NCI-H446 (cell line): ENCODE measurements at places on chromosomes 3 and 15.

DNA sequence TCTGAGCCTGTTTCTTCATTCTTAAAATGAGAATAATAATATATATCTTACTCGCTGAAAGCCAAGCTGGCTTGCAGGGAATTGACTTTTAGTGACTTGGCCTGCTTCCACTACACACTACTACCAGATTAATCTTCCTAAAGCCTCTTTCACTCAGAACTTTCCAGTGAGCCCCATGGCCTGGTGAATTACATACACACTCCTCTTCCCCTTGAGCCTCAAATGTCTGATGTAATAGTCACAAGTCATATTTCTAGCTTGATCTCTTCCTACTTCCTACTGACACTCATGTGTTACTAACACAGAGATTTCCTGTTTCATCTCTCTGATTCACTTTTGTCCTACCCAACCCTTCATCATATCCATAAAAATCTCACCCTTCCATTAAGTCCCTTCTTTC, 82.7 kb upstream of the SOX2 start:
- DNase-seq = no peak

DNA sequence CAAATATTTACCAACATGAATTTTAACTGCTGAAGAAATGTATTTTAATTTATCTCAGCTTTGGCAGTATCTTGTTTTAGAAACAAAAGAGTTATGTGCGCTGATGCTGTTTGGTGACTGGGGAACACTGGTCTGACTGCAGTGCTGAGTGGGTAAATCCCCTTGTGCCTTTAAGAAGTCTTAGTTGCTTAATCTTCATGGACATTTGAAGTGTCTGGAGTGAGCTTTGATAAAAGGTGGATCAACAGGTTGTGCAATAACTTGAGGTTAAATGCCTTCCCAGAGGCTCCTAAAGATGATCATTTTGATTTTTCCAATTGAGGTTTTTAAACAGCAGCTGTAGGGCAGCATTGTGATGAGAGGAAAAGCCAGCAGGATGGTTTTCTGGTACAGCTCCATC, 68.7 kb downstream of the TP63 start:
- no peak for DNase-seq

DNA sequence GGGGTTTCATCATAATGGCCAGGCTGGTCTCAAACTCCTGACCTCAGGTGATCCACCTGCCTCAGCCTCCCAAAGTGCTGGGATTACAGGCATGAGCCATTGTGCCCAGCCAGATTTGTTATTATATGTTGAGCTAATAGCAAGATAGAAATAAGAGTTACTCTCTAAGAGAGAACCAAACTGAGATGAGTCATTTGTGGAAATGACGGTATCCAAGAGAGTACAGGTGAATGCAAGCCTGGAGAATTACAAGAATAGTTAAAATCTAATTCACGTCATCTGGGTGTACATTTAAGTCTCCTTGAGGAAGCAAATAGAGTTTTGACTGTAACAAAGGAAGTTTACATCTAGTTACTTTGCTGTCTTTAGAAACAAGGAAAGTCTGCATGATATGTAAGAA, 12.0 kb upstream of the CDIN1 start:
- no peak for DNase-seq

- peak; percentile 69 for DNase-seq
Measured at GRCh38 chr3:57100046-57100695, 39.7 kb downstream of the SPATA12 start.

- no peak for DNase-seq
Measured at GRCh38 chr3:98807561-98807960, 44.4 kb downstream of the ST3GAL6 start.

GRCh38 chr3:132416161-132416560, 1.1 kb upstream of the DNAJC13 start:
- DNase-seq = no peak

DNA sequence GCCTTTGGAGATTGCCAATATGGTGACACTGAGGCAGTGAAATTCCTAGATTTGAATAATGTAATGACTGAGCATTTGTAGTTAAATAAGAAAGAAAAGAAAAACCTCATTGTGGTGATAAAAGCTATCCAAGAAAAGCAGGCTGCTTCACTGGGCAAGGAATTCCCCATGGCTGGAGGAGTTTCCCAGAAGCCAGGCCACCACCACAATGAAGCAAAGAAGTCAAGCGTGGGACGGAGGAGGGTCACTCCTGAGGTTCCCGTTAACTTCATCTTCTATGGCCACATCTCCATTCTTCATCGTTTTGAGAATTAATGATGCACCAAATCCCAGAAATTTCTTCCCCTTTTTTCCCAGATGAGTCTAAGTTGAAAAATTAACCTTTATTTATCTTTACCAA, 185.8 kb upstream of the BCL6 start:
- no peak for DNase-seq

- no peak for DNase-seq
Measured at GRCh38 chr3:105832644-105833043, 36.2 kb downstream of the CBLB start.

- peak; percentile 54 for DNase-seq
Measured at GRCh38 chr3:14203521-14204079, 25.0 kb downstream of the LSM3 start.

DNA sequence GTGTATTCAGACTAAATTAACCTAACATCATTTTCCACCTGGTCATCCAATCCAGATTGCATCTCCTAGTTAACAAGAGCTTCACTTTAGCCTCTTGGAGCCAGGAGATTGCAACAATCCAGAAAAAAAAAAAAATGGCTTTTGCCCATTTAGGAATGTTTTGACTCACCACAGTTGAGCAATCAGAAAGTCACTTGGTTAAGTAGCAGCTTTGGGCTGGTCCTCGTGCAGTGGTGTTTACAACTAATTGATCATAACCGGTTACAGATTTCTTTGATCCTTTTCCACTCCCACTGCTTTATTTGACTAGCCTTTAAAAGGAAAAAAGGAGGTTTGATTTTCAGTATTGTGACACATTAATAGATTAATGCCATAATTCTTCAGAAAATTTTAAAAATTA, 688.8 kb upstream of the CCDC54 start:
- DNase-seq = no peak

GRCh38 chr3:11392860-11393114, 120.6 kb downstream of the ATG7 start:
- DNase-seq = no peak

DNA sequence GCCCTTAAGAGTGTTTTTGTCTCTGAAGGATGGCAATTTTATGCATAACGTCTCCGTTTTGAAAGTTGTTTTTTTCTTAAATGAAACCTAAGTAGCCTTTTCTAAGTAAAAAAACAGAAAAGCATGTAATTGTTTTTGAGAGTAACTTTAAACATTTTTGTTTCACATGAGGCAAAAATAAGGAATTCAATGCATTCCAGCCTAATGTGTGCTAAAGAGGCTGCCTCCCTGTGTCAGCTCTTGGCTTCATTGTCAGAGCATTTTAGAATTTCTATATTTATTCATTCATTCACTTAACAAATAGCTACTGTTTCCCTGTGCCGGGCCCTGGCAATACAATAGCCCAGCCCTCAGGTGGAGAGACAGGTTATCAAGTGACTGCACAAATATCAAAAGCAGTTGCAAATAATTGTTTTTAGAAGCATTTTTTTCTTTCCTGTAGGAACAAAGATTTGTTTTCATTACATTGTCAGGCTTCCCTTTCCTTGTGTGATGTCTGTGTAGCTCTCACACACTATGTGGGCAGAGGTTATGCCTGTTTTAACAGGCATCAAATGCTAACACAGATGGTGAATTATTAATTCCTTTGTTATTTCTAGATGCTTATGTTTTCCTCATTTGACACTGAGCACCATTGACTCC, 81.9 kb downstream of the CCK start:
- no peak for DNase-seq

DNA sequence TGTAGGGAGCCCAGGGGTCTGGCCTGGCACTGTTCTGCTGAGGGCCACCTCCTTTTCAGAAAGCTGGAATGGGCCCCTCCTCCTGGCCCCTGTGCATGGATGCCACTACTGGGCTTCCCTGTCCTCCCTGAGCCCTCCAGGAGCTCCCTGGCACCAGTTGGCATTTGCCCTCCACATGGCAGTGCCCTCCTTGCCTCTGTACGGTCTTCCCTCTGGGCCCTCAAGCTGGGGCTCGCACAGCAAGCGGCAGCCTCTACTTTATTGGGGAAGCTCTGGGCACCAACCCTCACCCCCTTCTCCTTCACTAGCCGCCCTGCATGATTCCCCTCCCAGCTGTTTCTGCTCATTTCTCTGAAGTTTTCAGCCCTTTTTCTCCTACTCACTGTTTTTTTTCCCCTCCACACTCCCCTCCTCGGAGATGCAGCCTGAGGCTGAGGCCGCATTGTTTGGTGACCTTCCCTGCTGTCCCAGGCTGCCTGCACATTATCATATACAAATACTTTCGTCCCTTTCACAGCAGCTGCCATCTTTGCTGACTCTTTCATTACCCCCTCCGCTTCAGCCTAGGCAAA, 127.3 kb downstream of the EEFSEC start:
- no peak for DNase-seq

GRCh38 chr15:59952960-59953359, 51.2 kb upstream of the FOXB1 start:
- no peak for DNase-seq

GRCh38 chr3:190119461-190120268, 1.0 kb downstream of the P3H2 start:
- DNase-seq = no peak

- DNase-seq = no peak
Measured at GRCh38 chr15:67103869-67104268, 38.5 kb downstream of the SMAD3 start.

DNA sequence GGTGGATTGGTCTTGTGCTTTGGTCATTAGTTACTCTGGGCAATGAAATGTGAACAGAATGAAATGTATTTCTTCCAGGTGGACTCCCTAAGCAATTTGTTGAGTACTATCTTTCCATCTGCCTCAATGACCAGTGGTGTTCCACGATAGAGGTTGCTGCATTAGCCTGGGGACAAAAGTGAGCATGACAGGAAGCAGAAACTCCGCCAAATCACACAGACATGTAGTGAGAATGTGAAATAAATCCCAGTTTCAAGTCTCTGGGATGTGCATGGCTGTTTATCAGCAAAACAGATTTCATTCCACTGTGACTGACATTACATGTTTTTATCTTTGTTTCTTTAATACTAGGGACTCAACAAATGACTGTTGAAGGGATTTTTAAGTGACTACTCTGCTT, 63.3 kb upstream of the DCBLD2 start:
- DNase-seq = no peak

- no peak for DNase-seq
Measured at GRCh38 chr3:24810881-24811280, 316.2 kb upstream of the THRB start.

DNA sequence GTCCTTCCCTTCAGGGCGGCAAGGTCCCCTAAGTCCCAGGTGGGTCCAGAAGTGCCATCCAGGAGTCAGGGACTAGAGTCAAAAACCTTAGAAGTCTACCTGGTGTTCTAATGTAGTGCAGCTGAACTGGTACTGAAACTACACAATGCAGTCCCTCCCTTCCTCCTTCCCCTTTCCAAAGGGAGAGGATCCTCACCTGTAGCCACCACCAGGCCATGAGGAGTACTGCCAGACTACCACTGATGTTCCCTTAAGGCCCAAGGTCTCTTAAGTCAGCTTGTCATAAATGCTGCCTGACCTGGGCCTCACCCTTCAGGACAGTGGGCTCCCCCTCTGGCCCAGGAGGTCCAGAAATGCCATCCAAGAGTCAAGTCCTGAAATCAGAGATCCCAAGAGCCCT, 98.9 kb downstream of the ULK4 start:
- no peak for DNase-seq

DNA sequence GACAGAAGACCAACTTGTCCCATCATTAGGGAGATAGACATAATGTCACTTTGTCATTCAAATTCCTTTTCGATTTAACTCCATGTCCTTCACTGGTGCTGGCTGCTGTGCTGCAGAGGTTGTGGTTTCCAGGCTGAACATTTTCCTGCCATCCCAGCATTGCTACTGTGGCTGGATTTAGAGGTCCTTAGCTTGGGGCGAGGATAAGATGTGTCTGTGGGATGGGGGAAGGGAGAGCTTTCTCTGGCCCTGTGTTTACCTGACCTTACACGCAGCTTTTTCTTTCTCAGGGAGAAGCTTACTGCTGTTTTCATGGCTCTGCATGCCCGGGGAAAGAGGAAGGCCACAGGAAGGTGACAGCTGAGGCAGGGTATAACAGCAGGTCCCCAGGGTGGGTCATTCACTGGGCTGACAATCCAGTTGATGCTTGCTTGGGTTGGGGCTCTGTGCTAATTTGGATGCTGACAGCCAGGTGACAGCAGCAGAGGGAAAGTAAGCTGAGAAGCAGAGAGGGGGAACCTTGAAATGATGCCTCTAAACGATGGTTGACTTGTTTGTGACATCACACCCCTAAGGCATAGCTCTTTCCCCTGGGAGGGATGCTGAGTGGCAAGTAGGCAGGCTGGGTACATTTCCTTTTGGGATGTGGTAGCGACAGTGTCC, 326.9 kb upstream of the CTNNB1 start:
- DNase-seq = no peak

- DNase-seq = no peak
Measured at GRCh38 chr15:36654866-36655265, 75.4 kb downstream of the CDIN1 start.

DNA sequence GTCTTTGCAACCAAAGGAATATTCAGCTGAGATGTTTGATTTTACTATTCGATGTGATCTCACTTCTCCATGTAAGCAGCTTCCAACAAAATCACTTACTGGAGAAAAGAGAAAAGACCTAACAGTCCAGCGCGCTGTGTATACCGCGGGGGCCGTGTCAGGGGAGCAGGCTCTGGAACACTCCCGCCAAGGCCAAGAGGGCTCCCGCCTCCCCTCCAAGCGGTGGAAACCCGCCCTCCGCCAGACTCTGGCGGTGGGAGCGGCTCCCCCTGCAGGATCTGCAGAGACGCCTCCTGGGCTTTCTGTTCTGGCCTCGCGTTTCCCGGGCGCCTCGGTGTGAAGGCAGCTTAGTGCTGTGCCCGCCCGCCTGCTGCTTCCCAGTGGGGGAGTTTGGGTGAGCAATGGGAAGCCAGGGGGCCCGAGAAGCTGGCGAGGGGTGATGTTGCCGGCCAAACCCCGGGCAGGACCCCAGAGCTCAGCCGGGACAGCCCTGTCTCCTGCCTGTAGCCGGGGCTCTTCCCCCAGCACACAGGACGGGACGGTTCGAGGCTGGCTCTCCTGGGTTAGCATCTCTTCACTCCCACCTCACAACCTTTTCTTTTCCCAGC, 36.3 kb downstream of the CHST14 start:
- no peak for DNase-seq

GRCh38 chr3:144162042-144162441, 190.4 kb downstream of the DIPK2A start:
- no peak for DNase-seq

GRCh38 chr3:185648396-185648795, 62.3 kb downstream of the SENP2 start:
- no peak for DNase-seq
